ENCODE measurements at places on chromosomes 12 and 14. TPM values are rescaled to one million over a fixed set of nuclear protein-coding genes. Genes with fewer than 3 reads are reported as not detected.

CFL2 gene
- 39.6 TPM for total RNA-seq

MANSC4 gene
- not detected for total RNA-seq

BBS10 gene
- total RNA-seq, result 15.0 TPM

SLC25A21 gene
- 0.09 TPM for total RNA-seq

ACVRL1 gene
- total RNA-seq, result 520 TPM

STYK1 gene
- 19.5 TPM for total RNA-seq

RFX4 gene
- not detected for total RNA-seq
